ENCODE measurements at places on chromosomes 16 and 17. TPM values are rescaled to one million over a fixed set of nuclear protein-coding genes. Genes with fewer than 3 reads are reported as not detected.

Gene NT5M
- total RNA-seq = 2.1 TPM

Gene TPSD1
- total RNA-seq = not detected

Gene CENPN
- 14.2 TPM for total RNA-seq

Gene CACNG1
- total RNA-seq = not detected

Gene RNF222
- not detected for total RNA-seq

Gene CD300LG
- not detected for total RNA-seq

Gene TXNDC17
- 20.0 TPM for total RNA-seq

Gene FBXL16
- 5.4 TPM for total RNA-seq

Gene KARS1
- total RNA-seq = 67.9 TPM

Gene CACNG5
- total RNA-seq = 14.7 TPM

Gene TBC1D3G
- not detected for total RNA-seq

Gene PCGF2
- total RNA-seq = 6.4 TPM

Gene STH
- 4.1 TPM for total RNA-seq
